DMS 273 treated with DMSO at 0.1 percent for 48 hours (cell line): ENCODE measurements at places on chromosomes 11 and 22.

GRCh38 chr11:68583041-68583446, 101.3 kb upstream of the GAL start:
- no peak for DNase-seq

DNA sequence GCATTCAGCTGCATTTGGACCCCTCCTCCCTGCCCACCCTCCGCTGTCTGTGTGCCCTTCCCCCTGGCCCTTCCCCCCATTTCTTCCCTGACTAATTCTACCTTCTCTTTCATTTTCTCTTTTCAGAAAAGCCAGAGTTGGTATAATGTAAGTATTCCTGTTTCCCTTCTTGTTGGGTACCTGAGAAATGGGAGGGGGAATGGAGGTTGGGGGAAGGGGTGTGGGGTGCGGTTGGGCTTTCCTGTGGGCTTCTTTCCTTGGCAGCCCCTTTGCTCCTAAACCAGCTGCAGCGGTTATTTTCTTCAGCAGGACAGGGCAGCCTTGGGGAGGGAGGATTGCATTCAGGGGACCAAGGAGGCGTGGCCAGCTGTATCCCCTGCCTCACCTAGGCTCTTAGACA, 70.2 kb downstream of the SCN3B start:
- DNase-seq: no peak

- no peak for DNase-seq
Measured at GRCh38 chr22:25747245-25747944, 5.4 kb downstream of the MYO18B start.

- DNase-seq: no peak
Measured at GRCh38 chr11:31822927-31823643, 12.0 kb upstream of the PAX6 start.

DNA sequence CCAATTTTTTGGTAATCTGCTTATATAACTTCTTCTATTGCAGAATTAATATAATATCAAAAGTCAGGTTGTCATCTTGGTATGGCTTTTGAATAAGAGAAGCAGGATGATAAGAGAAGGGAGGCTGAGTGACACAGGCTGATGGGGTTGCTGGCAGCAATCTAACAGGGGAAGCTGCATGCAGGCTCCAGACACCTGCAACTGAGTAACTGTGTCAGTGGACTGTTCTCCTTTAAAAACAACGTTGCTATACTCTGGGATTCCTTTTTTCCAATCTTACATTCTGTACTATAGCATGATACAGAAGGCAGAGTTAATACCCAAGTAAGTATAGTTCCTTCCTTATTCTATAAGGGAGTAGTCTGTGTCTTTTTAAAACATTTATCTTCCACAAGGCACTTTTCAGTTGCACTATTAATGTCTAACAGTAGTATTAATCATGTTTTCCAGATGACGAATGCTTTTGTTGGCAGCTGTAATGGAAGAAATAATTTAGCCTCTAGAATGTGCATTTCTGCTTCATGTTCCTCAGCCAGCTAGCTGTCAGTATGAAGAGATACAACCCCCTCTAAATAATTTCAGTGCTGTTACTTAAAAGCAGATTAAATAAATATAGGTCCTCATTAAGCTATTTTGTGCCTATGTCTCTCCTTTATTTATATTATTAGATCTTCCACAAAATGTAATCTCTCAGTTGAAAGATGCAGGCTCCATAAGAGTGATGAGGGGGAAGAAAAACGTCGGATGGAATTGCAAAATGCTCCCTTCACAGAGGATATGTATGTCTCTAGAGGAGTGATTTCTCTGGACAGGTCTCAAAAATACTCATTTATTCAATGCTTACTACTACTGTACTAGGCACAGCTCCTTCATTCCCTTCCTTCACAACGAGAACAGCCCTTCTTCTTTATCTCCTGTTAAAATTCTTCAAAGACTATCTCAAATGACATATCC, 50.8 kb downstream of the ATG16L2 start:
- DNase-seq: no peak

DNA sequence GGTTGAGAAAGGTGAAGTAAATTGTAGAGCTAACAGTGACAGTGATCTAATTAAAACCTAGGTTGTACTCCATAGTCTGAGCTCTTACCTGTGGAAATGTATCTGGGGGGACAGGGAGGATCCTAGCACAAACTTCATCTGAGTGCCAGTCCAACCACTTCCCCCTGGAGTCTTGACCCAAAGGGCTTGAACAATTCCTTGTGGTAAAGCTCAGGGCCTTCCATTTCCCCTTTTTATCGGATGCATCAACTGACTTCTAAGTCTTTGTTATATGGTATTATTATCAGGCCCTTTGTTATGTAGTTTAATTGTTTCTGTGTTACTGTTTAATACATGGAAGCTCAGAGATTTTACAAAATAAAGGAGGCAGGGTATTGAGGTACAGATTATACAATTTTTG, 140.2 kb upstream of the SESN3 start:
- no peak for DNase-seq

DNA sequence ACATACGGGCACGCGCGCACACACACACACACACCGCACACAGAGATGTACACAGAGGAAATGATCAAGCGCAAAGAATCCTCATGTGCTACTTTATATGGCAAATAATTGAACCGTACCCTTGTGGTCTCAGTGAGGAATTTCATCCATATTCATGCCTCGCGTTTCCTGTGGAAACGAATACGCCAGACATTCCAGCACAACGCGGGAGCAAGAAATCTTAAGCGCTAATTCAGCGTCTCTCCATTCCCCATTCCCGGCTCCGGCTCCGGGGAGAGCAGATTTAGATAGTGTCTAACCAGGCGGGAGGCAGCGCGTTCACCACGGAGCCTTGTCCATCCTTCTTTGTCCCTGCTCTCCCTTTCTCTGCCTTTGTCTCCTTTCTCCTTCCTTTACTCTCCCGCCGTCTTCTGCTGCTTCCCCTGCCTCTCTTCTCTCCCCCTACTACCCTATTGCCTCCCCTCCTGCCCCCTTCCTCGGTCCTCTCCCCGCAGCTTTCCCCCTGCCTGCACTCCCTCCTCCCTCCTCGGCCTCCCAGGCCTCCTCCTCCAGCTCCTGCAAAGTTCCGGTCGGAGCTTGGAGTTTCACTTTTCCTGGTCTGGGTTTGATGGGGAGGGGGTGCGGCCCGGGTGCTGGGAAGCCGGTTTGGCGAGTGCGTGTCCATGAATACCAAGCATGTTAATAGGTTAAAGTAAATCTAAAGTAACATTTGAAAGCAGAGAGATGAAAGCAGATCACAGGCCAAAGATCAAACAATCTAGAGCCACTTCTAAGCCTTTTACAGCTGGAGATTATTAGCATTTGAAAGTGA, 579.3 kb downstream of the BUD13 start:
- DNase-seq: no peak

- no peak for DNase-seq
Measured at GRCh38 chr22:23569716-23570115, 10.4 kb downstream of the IGLL1 start.

- no peak for DNase-seq
Measured at GRCh38 chr11:57131080-57131790, 50.5 kb upstream of the LRRC55 start.

DNA sequence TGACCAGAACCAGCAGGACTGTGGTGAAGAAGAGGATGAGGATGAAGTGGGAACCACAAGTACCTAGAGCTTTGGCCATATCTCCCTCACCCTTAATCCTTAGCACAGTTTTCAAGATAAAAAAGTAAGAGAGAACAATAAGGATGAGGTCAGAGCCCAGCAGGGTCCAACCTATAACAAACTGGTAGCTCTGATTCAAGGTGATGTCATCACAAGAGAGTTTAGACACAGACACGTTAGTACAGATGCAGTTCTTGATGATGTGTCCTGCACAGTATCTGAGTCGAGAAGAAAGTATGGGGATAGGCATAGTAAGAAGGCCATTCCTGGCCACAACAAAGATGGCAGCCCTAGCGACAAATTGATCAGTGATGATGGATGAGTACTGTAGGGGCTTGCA, 586 bp downstream of the OR56A5 start:
- no peak for DNase-seq
